ENCODE measurements at places on chromosomes 5 and 9. TPM values are rescaled to one million over a fixed set of nuclear protein-coding genes. Genes with fewer than 3 reads are reported as not detected.

The LIFR gene
- total RNA-seq, result 63.5 TPM

The TLX3 gene
- total RNA-seq, result not detected

The PCDHB8 gene
- total RNA-seq, result 15.0 TPM

The IER5L gene
- total RNA-seq, result 20.3 TPM

The ADGRD2 gene
- total RNA-seq, result not detected

The GABRA6 gene
- total RNA-seq, result not detected

The IRX2 gene
- total RNA-seq, result not detected

The THBS4 gene
- total RNA-seq, result 3.4 TPM

The PCA3 gene
- total RNA-seq, result 1.6 TPM

The SPINK4 gene
- not detected for total RNA-seq

The GRM6 gene
- total RNA-seq, result 0.63 TPM

The GBGT1 gene
- 6.9 TPM for total RNA-seq

The NTRK2 gene
- 203 TPM for total RNA-seq

The GARIN3 gene
- total RNA-seq, result not detected

The PRKAA1 gene
- 78.3 TPM for total RNA-seq

The FBXL7 gene
- 5.0 TPM for total RNA-seq

The FOXI1 gene
- total RNA-seq, result not detected

The SYNPO gene
- 4.4 TPM for total RNA-seq

The ZDHHC11B gene
- 17.5 TPM for total RNA-seq

The OR1L1 gene
- total RNA-seq, result not detected

The NSD1 gene
- 126 TPM for total RNA-seq

The PCDHB15 gene
- 32.9 TPM for total RNA-seq

The OR1L6 gene
- total RNA-seq, result not detected

The SEMA6A gene
- total RNA-seq, result 71.4 TPM

The SLC6A7 gene
- total RNA-seq, result 1.9 TPM

The HEXB gene
- 25.4 TPM for total RNA-seq

The SLC6A19 gene
- total RNA-seq, result not detected

All from parietal lobe (tissue), 2 donors.